ENCODE measurements at places on chromosomes 12 and 14.

GRCh38 chr12:2246358-2246757 is 193.6 kb downstream of the CACNA1C start:
- DNase-seq: no peak

DNA sequence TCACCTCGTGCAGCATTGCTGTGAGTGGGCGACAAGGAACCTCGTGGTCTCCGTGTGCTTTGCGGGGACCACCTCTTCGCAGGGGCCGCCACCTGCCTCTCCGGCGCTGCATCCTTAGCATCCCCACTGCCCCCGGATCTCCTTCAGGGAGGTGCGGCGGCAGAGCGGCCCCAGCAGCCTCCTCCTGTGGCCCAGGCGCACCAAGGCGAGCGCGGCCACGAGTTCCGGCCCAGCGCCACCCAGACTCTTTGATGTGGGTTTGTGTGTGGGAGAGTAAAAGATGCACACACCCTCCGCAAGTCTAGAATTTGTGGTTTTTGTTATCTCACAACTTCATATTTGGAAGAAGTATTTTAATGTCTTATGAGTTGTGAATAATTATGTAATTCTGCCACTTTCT is 118.8 kb upstream of the DIO3 start:
- DNase-seq: peak; percentile 8

- DNase-seq: no peak
Observed at GRCh38 chr12:38892087-38892786, 13.2 kb downstream of the CPNE8 start.

- DNase-seq: no peak
Observed at GRCh38 chr14:105144026-105144665, 24.4 kb downstream of the JAG2 start.

GRCh38 chr12:131314524-131315090 is 360.9 kb downstream of the ADGRD1 start:
- DNase-seq: no peak

GRCh38 chr12:26369588-26369987 is 174.2 kb downstream of the SSPN start:
- DNase-seq: no peak

DNA sequence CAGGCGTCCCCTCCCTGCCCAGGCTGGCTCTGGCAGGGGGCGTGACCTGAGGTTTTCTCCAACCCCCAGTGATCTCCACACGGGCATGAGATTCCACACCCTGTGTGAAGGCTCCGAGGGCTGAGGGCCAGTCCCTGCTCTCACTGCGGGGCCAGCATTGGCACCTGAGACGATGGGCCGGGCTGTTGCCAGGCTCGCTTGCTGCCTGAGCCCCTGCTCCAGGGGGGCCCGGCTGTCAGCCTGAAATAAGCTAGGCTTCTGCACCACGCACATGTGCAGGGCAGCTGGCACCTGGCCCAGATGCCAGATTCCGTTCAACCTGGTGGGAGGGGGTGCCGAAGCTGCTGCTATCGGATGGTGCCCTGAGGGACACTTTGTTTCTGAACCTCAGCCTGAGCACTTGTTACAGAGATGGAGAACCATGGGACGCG is 196.5 kb upstream of the PRMT8 start:
- no peak for DNase-seq

DNA sequence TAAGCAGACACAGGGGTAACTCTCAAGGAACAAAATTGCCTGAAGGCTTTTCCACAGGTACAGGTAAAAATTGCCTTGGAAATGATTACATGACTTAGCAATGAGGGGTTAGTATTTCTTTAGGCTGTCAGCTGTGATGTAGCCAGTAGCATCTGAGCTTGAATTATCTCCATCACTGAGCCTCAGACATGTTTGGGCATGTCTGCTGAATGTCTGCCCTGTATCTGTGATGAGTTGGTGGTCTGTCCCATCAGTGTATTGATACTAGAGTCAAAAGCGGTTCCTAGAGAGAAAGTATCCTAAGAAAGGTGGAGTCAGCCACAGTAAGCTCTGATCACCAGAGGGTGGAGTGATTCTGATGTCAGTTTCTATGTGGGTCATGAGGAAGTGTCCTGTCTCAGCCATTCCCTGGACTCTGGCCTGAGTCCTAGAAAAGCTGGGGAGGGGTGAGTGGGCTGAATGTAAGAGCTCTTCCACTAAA is 16.3 kb downstream of the AKAP6 start:
- DNase-seq: no peak

DNA sequence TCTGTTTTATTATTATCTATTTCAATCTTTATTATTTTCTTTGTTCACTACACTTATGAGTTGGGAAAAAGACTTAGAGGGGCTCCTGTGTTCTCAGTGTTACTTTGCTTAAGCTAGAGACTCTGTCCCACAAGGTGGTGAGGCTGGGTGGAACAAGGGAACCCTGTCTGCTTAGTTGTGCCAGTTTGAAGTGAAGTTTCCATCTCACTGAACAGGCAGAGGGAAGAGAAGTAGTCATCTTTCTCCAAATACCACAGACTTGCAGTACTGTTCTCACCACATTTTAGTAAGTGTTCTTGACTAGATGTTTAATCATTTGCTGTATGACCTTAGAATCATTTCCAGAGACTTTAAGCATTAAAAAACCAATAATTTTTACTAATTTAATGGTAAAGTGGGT is 195.7 kb upstream of the NEDD1 start:
- no peak for DNase-seq

- no peak for DNase-seq
Observed at GRCh38 chr12:76874491-76875190, 4.2 kb downstream of the CSRP2 start.

DNA sequence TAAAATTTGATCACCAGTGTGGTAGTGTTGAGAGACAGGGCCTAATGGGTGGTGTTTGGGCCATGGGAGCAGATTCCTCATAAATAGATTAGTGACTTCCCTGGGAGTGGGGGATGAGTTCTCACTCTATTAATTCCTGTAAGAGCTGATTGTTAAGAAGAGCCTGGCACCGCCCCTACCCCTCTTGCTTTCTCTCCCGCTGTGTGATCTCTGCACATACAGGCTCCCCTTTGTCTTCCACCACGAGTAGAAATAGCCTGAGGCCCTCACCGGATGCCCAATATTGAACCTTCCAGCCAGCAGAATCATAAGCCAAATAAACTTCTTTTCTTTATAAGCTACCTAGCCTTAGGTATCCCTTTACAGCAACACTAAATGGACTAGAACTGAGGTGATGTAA is 31.9 kb upstream of the CAND1 start:
- no peak for DNase-seq

DNA sequence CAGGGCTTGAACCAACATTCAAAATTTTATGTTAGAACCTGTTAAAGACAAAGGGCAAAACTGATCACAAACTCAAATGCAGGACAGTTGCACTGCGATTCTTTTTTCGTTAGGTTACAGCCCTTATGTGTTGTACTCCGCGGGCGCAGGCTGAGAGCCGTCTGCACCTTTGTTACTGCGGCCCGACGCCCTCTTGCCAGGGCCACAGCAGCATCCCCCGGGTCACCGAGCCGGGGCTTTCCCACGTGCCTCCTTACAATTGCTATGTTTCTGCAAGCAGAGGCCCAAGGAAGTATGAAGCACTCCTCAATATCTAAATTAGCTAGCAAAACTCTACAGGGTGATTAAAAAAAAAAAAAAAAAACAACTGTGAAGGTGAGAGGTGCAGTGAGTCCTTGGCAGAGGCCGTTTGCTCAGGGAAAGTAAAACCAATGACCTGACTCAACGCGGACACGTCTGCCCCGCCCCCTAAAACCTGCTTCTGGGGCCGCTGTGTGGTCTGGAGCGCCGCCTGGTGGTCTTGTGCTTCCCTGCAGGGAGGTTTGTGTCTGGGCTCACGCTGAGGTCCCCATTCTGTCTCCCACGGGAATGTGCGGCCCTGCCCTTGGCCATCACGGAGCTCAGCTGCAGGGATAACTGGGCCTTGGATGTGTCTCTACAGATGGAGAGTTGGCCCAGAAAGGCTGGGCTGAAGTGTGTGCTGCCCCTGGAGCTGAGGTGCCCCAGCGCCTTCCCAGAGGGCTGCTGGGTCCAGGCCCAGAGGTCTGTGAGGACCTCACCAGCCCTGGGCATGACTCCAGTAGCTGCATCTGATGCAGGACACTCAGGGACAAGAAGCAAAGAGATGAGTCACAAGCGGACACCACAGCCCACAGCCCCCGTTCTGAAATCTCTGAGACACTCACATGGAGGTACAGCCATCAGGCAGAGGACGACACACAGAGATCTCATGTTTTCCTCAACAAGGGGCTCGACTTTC is 418.5 kb downstream of the TMEM121 start:
- DNase-seq: peak; percentile 49

- DNase-seq: no peak
Observed at GRCh38 chr14:103859416-103860202, 12.2 kb upstream of the PPP1R13B start.

DNA sequence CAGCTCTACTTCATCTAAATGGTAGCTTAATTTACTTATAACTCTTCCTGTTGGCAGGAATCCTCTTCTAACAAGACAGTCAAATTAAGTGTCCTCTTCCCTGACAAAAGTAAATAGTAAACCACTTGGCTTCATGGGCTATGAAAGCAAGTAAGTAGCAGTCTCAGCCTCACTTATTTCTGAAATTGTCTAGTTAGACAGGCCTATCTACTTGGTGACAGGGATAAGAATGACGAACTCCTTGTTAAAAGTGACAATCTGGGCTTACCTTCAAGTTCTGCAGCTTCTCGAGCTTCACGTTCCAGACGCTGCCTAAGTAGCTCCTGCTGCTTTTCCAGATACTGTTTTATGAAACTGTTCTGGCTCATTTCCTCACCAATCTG is 4.7 kb downstream of the ACIN1 start:
- no peak for DNase-seq

GRCh38 chr12:67919406-67919805 is 69.8 kb upstream of the IFNG-AS1 start:
- DNase-seq: no peak

DNA sequence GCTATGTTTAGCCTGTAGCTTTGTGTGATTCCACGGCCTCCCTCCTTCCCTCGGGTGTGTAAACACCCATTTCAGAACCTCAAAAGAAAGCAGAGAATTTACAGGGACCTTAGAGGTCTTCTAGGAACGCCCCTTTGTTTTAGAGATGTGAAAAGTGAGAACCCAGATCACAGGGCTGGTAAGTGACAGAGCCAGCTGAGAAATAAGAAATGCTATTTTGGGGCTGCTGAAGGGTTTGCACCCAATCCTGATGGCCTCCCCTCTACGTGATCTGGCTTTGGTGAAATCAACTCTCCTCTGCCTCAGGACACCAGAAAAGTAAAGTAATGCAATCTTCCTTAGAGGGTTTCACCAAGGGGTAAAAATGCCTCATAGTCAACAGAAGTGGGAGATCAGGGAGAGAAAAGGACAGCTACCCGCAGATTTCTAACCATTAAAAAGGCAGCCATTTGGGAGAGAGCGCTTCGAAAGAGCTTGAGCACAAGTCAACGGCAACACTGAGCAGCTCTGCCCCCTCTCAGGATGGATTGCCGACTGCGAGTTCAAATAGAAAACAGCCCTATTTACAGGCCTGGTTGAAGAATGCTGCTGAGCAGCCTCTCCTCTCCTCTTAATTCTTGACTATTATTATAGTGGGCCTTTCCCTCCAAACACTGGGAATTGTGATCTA is 78.5 kb upstream of the RASSF3 start:
- DNase-seq: no peak

DNA sequence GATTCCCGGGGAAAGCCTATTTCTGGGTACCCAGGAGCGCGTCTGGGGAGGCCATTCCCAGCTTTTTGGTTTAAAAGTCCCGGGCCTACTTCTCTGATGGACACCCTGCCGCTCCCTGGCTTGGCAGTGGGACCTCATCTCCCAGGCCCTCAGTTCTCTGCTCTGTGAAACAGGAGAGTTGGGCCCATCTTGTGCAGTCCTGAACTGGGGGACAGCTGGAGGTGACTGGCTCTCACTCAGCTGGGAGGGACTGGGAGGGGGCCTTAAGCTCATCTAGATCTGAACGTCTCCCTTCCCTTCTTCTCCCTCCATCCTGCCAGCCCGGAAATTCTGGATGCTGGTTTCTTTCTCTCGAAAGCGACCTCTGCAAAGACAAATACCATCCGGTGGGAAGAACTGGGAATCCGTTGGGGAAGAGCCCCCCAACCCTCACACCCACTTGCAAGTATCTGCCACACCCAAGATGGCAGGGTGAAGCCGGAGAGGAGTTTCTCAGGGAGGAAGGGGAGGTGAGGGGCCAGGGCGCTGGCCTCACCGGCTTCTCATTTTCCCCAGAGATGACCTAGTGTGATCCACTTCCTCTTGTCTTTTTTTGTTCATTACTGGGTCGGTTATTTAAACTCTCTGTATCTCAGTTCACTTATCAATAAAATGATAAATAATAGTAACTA is 1.4 kb downstream of the RIN3 start:
- DNase-seq: no peak

GRCh38 chr14:105887692-105888091 is 361.3 kb downstream of the TMEM121 start:
- DNase-seq: no peak

DNA sequence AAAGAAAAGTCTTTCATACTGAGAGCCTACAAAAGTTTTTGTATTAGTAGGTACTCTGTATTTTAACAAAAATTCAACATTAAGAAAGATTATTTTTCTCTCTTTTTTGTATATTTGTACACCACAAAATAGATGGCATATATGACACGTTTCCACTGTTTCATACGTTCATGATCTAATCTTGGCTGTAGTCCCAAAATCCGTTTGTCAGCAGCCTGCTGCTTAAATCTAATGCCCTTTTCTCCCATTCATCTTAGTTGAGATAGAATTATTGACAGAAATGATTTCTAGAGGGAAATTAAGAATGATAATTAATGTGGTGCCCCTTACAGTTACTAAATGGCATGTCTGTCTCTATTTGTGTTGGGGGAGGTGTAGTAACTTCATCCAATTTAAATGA is 140.7 kb upstream of the NOVA1 start:
- no peak for DNase-seq

GRCh38 chr14:26463136-26463535 is 134.7 kb downstream of the NOVA1 start:
- no peak for DNase-seq

- DNase-seq: no peak
Observed at GRCh38 chr14:89304561-89304960, 112.5 kb downstream of the FOXN3 start.

DNA sequence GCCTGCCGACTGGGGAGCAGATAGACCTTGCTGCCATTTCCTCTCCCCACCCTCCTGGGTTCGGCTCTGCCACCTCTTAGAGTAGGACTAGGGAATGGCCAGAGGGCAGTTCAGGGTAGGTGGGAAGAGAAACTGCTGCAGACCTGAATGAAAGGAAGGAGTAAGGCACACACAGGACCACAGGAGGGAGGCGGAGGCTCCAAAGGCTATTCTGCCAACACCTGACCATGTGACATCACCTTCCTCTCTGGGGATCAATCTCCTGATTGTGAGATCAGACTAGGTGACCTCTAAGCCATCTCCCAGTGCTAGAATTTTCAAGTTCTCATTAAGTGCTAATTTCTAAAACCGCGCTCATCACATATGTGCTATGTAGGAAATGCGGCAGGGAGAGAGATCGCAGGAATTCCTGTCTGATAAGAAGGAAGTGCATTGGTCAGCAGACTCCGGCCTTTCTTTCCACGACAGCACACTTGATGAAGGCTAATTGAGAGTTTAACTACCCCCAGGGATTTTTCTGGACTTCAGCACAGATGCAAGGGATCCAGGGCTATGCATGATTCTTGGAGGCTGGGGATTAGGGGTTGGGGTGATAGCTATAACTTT is 11.5 kb upstream of the TSPAN11 start:
- DNase-seq: no peak

All from stimulated activated CD4-positive, alpha-beta T cell treated with anti-CD3 and anti-CD28 coated beads, TNF-alpha, amount 100 ng/mL, for 1 hour (primary cell).